Kidney (tissue), 22 donors: ENCODE measurements at places on chromosomes 6 and 20.

DNA sequence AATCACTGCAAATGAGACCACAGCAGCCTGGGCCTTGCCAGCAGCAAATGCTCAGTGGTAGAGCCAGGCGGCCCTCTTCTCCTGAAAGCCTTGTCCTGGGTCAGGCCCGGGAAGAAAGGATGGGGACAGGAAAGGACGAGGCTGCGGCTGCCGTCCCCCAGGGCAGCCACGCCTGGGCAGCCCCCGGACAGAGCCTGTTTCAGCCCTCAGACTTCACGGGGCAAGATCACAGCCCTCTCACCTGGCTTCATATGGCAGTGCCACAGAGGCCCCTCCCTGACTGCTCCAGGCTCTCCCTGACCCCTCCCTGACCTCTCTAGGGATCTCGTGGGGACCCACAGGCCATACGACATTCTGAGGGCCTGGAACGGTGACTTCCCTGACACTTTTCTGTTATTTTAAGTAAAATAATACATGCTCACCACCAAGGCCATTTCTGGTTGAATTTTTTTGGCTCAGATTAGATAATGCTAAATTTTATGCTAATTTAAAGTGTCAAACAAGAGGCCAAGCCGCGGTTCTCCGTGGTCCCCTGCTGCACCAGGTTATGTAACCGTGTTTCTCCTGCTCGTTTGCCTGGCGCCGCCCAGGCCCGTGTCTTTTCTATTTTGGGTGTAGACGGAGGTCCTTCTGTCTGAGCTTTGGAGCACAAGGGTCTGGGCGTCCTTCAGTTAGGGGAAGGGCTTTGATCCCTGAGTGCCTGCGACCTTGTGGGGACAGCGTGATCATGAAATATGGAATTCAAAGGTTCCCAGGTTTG, 59.9 kb upstream of the BHLHE23 start:
- DNase-seq, result no peak

- DNase-seq, result peak; percentile 69
These were observed 1.6 kb downstream of the CPXM1 start for GRCh38 chr20:2798814-2799213.

- DNase-seq, result no peak
These were observed 71.2 kb downstream of the TMEM170B start for GRCh38 chr6:11608600-11609323.

DNA sequence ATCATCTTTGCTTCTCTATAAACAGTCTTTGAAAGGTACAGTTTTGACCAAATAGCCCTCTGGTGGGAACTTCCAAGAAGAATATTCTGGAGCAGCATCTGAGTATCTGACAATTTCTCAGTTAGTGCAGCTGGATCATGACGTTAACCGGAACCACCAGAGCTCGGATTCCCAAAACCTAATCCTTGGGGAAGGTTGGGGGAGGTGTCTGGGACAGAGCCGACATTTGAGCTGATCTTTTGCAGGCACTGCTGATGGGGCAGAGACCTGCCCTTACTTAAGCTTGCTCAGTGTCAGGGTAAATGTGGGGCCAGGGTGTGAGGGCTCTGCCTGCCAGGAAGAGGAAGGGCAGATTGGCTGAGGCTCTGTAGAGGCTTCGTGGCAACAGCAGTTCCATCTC, 416.6 kb downstream of the DHX35 start:
- DNase-seq, result peak; percentile 3

GRCh38 chr6:35601331-35602132, 87.2 kb downstream of the FKBP5 start:
- DNase-seq, result no peak

DNA sequence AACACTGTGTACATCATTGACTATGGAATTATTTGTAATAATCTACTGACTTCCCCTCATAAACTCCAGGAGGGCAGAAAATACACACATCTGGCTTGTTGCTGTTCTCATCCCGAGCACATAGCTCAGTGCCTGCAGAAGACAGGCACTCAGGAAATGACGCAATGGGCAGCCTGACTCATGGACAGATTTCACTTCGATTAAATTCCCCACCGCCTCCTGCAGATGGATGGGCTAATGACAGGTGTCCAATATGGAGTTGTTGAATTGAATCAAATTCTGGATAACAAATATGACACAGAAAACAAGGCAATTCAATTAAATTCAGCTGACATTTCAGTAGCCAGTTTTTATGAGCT, 9.1 kb downstream of the ANKRD60 start:
- DNase-seq, result no peak

- DNase-seq, result peak; percentile 13
These were observed 53.6 kb downstream of the CDH26 start for GRCh38 chr20:60011512-60012507.

DNA sequence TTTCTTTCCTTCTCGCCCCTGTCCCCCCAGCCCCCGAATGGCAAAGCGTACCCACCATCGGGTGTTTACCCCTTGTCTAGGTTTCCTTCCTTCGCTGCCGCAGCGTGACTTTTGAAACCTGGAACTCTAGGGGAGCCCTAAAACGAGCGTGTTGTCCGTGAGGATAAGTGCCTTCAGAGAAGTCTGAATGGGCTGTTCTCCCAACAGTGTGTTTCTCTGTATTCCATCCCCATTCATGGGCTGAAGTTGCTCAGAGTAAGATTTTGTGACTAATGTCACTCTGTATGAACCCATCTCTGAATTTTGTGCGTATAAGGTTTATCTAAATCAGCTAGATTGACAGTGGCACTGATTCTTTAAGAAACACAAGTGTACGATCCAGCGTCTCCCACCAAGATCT, 949 bp downstream of the MACROD2 start:
- no peak for DNase-seq

DNA sequence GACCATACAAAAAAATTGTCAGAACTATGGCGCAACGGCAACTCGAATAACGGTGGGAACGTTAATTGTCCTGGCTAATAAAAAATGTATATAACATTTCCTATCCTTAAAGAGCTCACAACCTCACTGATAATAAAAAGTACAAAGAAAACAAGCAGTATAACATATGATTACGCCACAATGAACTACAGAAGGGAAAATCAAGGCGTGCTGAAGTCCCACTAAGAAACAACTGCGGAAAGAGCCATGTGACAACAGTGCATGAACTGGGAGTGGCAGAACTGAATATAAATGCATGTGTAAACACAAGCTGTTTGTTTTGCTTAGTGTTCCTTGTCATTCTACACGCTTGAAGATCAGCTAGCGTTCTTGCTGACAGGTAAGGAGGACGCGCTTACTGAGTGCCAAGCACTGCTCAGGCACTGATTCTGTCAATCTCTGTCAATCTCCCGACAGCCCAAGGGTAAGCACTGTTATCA, 466 bp upstream of the PSMB1 start:
- DNase-seq, result no peak

DNA sequence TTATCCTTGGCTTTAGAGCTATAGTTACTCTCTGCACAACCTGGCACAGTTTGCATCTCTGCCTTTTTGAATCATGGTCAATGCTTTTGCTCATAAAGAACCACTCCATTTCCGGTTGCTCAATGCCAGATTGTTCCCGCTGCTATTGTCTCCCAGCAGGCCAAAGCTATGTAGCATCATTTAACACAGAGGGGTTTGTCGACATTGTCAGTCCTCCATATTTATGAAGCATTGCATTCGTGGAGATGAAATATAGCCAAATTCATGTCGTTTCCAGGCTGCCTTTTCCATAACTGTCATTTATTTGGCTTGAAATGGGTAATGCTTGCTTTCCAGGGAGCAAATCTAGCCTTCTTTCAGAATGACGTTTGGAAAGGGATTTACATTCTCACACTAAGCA, 598.8 kb downstream of the EPHA7 start:
- no peak for DNase-seq

- no peak for DNase-seq
These were observed 62.0 kb upstream of the FAM184A start for GRCh38 chr6:119140196-119141140.

GRCh38 chr6:31572041-31572911, at the start of gene LTA:
LTA (plus strand) TSS chr6:31572289; CDS start chr6:31572743, 454 bp downstream.
- DNase-seq, result no peak

DNA sequence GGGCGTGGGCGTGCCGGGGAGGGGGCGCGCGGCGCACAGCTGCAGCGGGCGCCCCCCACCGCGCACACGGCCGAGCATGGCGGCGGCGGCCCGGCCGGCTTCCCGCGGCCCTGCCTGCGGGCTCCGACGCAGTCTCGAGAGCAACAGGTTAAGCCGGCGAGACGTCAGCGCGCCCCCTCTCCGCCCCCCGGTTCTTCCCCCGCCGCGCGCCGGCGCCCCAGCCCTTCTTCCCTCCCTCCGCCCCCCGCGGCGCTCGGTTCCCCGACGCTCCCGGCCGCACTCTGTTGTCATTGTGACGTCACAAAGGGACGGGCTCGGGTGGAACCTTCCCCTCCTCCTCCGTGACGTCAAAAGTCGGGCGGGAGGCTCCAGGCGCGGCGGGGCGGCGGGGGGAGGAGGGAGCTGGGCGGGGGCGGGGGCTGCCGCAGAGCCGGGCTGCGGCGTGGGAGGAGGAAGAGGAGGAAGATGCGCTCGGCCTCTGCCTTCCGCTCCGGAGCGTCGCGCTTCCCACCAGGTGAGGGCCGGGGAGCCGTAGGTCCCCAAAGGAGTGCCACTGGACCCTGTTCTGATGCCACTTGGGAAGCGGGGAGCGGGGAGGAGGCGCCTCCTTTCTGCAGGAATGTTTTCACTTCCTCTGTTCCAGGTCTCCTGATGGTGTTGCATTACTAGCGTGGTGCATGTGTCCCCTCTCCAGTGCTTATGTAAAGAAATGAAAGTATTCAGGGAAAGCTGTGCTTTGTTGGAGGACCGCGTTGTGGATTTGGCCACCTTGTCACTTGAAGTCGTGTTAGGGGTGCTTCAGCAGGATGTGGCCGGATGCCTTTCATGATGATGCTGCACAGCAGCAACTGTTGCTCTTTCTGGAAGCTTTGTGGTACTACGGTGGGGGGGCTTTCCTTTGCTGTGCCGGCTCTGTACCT, 2.8 kb downstream of the JARID2 start:
- DNase-seq, result peak; percentile 94

DNA sequence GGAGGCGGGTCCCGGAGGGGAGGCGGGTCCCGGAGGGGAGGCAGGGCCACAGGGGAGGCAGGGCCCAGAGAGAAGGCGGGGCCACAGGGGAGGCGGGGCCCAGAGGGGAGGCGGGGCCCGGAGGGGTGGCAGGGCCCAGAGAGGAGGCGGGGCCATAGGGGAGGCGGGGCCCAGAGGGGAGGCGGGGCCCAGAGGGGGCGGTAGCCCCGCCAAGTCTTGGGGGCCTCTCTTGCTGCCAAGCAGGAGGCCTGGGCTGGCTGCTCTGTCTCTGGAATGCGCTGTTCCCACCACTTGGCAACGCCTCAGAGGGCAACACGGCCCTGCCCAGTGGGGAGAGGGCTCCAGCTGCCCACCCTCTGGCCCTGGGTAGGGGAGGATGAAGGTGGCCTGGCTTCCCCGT, 80.5 kb downstream of the YTHDF1 start:
- no peak for DNase-seq

DNA sequence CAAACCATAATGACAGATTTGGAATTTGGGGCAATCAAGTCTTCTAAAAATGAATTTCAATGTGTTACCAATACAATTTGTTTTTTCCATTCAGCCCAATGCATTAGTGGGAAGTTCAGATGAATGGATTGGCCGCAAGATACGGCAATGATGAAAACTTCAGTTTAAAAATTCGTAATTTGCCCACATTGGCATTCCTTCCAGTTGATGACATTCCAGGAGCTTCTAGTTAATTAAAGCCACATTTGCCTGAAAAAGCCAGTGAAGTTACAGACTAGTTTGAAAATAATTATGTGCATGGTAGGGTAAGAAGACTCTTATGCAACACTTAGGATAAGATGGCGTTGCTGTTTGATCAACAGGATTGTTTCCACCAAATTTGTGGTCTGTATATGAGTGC, 46.2 kb downstream of the NHLRC1 start:
- DNase-seq, result no peak

DNA sequence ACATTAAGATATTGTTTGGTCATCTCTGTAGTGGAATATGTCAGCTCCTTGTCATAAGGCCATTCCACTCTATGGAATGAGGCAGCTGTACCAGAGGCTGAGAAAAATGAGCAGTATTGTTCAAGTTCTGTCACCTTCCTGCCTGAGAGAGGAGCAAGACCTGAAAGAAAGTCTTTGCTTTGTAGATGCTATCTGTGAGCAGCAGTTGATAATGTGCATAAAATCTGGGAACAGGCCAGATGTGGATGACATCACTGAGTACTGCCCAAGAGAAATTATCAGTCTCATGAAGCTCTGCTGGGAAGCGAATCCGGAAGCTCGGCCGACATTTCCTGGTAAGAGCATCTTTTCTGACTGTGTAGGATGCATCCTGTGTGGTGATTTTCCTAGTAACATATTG, 16.8 kb downstream of the RIPK1 start:
- DNase-seq, result no peak

GRCh38 chr6:110738899-110739365, 76.3 kb downstream of the CDK19 start:
- DNase-seq, result no peak
